Suprapubic skin (tissue), 4 donors: ENCODE measurements at places on chromosomes 3 and 15. TPM values are rescaled to one million over a fixed set of nuclear protein-coding genes. Genes with fewer than 3 reads are reported as not detected.

Gene LRRC2
- 3.7 TPM for total RNA-seq

Gene TWF2
- 42.0 TPM for total RNA-seq

DNA sequence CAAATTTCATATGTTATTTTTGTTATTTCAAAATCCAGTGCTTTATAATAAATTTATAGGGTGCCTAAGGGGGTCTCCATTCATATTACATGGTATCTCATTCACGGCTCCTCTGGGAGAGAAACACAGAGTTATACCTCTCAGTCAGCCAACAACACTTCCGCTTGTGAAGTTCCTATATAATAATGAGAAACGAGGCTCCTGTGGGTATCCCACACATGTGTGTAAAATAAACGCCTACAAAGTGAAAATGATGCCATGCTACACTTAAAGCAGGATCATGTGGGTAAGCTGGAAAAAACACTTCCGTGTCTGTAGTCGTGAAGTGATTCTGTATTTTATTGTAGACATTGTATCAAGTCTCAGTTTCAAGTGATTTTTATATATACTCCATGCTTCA is 218.8 kb upstream of the ICE2 start:
- no peak overlapping the region for H3K4me3 ChIP-seq
- DNase-seq = no peak
- H3K36me3 ChIP-seq = no peaks in the 10 kb centered on the region
- H3K4me1 ChIP-seq = no peaks in the 10 kb centered on the region
- H3K27ac ChIP-seq = no peak overlapping the region
- H3K27me3 ChIP-seq = no peaks in the 10 kb centered on the region

DNA sequence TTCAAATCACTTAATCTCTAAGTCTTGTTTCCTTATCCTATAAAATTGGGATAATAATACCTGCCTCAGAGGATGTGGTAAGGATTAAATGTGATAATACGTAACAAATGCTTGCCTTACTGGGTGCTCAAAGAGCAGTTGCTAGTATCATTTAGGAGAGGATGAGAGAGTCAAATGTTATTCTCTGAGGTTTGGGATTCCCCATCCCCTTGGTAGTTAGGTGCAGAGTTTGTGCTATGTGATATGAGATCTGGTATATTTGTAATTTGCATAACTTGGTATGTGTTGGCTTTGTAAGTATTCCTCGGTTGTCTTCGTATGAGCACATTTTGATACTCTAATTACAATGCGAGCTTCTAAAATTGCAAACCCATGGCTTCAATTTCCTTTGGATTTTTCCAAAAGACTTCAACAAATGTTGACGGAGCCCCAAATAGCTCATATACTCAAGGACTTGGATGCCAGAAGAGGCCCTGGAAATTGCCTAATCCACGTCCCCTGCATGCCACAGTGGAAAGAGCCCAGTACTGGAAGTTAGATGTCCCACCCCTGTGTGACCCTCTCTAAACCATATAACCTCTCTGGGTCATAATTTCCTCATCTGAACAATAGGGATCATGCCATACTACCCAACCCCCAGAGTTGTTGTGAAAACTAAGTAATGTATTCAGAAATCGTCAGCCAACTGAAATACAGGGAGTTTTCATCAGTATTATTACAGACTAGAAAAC is 85.0 kb downstream of the FBN1 start:
- peak; percentile 64 for DNase-seq
- no peaks in the 10 kb centered on the region for H3K36me3 ChIP-seq
- H3K27me3 ChIP-seq = no peaks in the 10 kb centered on the region
- H3K27ac ChIP-seq = peak overlapping the region; percentile 19
- H3K4me3 ChIP-seq = no peak overlapping the region
- peaks cover 6% of the 10 kb centered on the region for H3K4me1 ChIP-seq

Gene GABRR3
- not detected for total RNA-seq

- no peaks in the 10 kb centered on the region for H3K4me1 ChIP-seq
- no peaks in the 10 kb centered on the region for H3K27me3 ChIP-seq
- no peak for DNase-seq
- H3K27ac ChIP-seq = no peak overlapping the region
- peaks cover 40% of the 10 kb centered on the region for H3K36me3 ChIP-seq
Observed at GRCh38 chr3:37423825-37424224, 249.4 kb upstream of the LRRFIP2 start.

- H3K27me3 ChIP-seq = peaks cover 16% of the 10 kb centered on the region
- no peaks in the 10 kb centered on the region for H3K36me3 ChIP-seq
- DNase-seq = no peak
- H3K4me3 ChIP-seq = peak overlapping the region; percentile 94
Observed at GRCh38 chr15:67839499-67839928, 331 bp downstream of the RNU6-1 start.

Gene LNP1
- total RNA-seq = 0.64 TPM

Gene HAUS2
- total RNA-seq = 20.5 TPM

DNA sequence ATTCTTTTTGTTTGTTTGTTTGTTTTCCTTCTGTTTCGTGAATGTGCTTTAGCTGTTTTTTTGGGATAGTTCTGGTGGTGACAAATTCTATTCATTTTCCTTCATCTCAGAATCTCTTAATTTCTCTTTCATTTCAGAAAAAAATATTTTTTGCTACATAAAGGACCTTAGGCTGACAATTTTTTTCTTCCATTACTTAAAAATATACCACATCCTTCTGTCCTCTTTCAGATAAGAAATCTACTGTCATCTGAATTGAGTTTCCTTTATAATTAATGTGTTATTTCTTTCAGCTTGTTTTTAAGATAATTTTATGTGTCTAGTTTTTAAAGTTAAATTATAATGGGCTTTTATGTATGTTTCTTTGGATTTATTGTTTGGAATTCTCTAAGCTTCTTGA is 47.6 kb downstream of the IL16 start:
- H3K36me3 ChIP-seq = no peaks in the 10 kb centered on the region
- H3K4me3 ChIP-seq = no peak overlapping the region
- no peak for DNase-seq
- no peaks in the 10 kb centered on the region for H3K27me3 ChIP-seq

- peaks cover 4% of the 10 kb centered on the region for H3K4me1 ChIP-seq
- no peak for DNase-seq
- H3K4me3 ChIP-seq = no peak overlapping the region
- no peaks in the 10 kb centered on the region for H3K27me3 ChIP-seq
Observed at GRCh38 chr3:194905696-194906095, 220.0 kb downstream of the FAM43A start.

DNA sequence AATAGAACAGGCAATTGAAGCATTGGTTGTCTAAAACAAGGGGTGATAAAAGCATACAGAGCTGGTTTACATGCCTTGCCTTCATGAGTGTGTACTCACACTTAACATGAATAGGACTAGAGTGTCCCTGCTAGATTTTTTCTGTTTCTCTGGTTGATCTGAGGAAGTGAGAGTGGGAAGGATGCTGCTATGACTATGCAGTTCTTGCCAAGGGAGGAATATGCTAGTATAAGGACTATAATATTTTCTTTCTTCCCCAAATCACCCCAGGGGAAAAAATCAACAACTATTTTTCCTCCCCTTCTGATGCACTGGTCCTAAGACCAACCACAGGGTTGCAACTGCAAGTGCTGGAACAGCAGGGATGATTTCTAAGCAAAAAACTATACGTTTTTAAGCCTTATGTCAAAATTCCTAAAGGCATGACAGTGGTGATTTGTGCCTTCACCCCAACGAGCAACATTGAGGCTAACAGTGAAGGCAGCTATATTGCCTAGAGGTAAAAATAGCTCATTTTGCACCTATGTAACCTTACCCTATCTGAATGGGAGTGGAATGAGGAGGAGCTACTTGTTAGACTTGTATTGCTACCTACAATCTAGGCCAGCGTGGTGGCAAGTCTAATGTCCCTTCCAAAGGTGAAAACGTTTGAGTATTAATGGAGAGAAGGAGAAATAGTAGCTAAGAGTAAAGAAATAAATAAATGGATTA is 33.5 kb upstream of the USP8 start:
- H3K36me3 ChIP-seq = no peaks in the 10 kb centered on the region
- H3K4me1 ChIP-seq = peaks cover 11% of the 10 kb centered on the region
- H3K4me3 ChIP-seq = no peak overlapping the region
- DNase-seq = no peak
- H3K27ac ChIP-seq = peak overlapping the region; percentile 44

Gene IL17RD
- total RNA-seq = 4.4 TPM

DNA sequence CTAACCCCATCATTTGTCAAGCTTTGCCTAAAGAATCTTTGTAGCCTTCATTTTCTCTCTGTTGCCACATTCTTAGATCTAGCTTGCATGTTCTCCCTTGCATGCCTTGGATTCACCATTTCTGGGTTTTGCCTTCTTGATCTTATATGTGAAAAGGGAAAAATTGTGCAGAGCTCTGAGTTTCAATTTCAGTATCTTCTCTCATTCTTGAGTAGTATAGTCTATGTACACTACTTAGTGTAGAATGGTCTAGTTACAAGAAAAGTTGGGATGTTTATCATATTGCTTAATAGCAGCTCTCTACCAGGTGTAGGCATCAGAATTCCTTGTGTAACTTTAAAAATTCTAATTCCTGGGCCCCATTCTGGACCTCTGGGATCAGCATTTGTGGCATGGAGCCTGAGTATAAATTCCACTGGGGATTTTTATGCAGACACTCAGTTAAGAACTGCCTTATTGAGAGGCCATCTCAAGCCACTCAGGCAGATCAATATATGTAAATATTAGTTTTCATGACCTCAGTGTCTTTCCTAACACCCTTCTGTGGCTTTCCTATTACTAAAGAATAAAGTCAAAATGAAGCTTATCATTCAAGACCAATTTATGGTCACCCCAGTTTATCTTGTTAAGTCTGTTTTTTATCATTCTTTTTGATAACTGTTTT is 23.4 kb downstream of the GTF2E1 start:
- no peaks in the 10 kb centered on the region for H3K27me3 ChIP-seq
- no peak overlapping the region for H3K4me3 ChIP-seq
- no peaks in the 10 kb centered on the region for H3K36me3 ChIP-seq
- H3K27ac ChIP-seq = no peak overlapping the region
- peaks cover 3% of the 10 kb centered on the region for H3K4me1 ChIP-seq

DNA sequence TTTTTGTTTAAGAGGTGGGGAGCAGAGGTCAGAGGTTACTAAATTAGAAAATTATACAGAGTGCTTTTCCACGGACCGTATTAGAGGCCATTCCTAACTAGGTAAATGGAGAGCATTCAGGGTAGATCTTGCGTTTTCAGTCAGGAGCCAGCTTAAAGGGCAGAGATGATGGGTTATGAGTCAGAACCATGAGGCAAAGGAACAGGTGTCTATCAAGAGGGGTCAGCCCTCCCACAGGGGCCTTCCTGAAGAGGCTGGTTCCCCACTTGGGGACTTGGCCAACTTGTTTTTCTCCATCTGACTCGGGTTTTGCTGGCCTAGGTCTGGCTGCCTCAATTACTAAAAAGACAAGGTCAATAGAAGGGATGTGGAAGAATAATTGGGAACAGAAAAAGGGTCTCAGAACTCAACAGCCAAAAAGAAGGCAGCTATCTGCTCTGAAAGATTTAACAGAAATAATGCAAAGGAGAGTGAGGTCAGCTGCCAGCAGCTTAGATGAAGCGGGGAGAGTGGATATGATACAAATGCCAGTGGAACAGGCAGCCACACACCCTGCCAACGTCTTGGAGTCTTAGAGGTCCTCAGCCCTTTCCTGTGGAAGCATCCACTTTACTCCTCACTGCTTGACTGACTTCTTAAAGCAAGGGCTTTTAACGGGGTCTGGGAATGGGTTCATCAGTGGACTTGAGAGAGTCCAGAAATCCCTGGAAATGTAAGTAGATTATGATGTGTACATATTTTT is 17.6 kb downstream of the MTMR14 start:
- H3K36me3 ChIP-seq = peaks cover 98% of the 10 kb centered on the region
- no peak overlapping the region for H3K27ac ChIP-seq
- no peak for DNase-seq
- no peaks in the 10 kb centered on the region for H3K27me3 ChIP-seq
- no peak overlapping the region for H3K4me3 ChIP-seq

Gene CP
- 10.2 TPM for total RNA-seq

DNA sequence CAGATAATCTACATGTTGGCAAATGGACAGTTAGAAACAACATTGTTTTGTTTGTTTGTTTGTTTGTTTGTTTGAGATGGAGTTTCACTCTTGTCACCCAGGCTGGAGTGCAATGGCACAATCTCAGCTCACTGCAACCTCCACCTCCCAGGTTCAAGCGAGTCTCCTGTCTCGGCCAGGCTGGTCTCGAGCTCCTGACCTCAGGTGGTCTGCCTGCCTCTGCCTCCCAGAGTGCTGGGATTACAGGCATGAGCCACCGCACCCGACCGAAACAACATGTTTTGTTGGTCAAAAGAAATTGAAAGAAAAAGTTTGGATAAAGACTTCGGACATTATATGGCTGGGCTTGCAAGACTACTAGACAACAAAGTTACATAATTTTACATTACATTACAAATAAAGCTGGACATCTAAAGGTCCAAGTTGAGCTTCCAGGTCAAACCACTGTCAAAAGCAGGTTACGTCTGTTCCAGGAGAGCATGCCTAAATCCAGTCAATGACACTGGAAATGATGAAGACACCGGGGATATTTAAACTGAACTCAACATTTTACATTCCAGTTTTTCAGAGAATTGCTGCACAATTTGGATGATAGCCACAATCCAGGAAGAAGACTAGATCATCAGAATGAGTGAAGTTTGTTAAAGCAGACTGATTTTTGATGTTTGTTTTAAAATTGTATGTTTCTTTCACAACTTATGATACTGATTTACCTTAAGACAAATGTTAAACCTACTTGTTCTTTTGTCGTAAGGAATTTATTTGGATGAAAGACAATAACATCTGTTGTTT is 18.6 kb downstream of the SERP1 start:
- no peak overlapping the region for H3K4me3 ChIP-seq
- no peak for DNase-seq
- H3K27me3 ChIP-seq = no peaks in the 10 kb centered on the region
- no peaks in the 10 kb centered on the region for H3K36me3 ChIP-seq

DNA sequence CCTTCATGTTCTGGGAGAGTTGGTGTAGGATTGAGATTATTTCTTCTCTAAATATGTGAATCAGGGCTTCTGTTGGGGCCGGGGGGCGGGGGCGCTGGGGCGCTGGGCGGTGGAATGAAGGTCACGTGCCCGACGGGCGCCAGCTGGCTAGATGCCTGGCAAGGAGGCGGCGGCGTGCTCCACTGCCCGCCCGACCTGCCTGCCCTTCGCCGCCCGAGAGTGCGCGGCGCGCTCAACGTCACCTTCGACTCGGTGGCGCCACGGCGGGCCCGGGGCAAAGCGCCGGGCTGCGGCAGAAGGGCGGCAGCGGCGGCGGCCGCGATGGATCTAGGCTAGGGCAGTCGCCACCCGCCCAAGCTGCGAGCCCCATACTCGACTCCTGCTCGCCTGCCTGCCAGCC is 47.0 kb upstream of the LHFPL4 start:
- no peak overlapping the region for H3K27ac ChIP-seq
- H3K36me3 ChIP-seq = no peaks in the 10 kb centered on the region
- peaks cover 18% of the 10 kb centered on the region for H3K27me3 ChIP-seq
- H3K4me3 ChIP-seq = peak overlapping the region; percentile 33
- no peak for DNase-seq

DNA sequence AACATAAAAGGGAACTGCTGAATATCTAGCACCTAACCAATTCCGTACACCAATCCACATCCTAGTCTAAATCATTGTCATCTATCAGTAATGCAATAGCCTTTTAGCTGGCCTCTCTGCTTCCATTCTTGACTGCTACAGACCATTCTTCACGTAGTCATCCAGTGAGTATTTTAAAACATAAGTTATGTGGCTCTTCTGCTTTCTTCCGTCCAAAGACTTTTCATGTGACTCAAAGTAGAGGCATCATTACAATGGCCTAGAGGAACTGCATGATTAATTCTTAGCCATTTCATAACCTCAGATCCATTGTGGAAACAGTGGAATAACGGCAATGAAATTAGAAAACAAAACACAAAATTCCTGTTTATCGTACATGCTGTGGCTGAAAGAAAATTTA is 88.9 kb upstream of the CBLB start:
- H3K27me3 ChIP-seq = no peaks in the 10 kb centered on the region
- no peak for DNase-seq
- no peak overlapping the region for H3K27ac ChIP-seq
- no peak overlapping the region for H3K4me3 ChIP-seq
- H3K36me3 ChIP-seq = no peaks in the 10 kb centered on the region

Gene CTXN2
- not detected for total RNA-seq
